ENCODE measurements at places on chromosomes 5 and 9.

DNA sequence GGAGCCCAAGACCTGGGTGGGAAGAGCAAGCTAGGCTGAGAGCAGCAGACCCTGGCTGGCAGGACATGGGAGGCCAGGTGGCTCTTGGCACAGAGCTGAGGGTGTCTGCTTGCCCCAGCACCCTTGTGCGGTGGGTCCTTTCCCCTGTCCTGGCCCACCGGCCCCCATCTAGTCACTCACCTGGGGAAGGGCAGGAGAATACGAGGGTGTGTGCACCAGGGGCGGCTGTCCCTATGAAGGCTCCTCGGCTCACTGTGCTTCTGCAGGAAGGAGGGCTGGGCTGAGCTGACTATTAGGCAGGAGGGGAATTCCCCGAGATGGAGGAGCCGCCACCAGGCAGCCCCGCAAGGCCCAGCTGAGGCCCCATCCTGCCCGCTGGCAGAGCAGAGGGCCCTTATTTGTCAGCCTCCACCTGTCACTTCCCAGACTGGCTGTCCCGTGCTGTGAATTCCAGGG, 6.1 kb upstream of the TNIP1 start:
- no peak for DNase-seq

- no peak for DNase-seq
These were observed 313.2 kb downstream of the MLLT3 start for GRCh38 chr9:20309124-20309523.

GRCh38 chr5:166165596-166165995, 2125.8 kb upstream of the WWC1 start:
- no peak for DNase-seq

GRCh38 chr5:52743529-52743928, 44.2 kb upstream of the ITGA1 start:
- DNase-seq: no peak

- no peak for DNase-seq
These were observed 63.5 kb downstream of the SPATA31D1 start for GRCh38 chr9:82052081-82052480.

GRCh38 chr9:70080481-70081119, 37.0 kb downstream of the MAMDC2 start:
- peak; percentile 70 for DNase-seq

DNA sequence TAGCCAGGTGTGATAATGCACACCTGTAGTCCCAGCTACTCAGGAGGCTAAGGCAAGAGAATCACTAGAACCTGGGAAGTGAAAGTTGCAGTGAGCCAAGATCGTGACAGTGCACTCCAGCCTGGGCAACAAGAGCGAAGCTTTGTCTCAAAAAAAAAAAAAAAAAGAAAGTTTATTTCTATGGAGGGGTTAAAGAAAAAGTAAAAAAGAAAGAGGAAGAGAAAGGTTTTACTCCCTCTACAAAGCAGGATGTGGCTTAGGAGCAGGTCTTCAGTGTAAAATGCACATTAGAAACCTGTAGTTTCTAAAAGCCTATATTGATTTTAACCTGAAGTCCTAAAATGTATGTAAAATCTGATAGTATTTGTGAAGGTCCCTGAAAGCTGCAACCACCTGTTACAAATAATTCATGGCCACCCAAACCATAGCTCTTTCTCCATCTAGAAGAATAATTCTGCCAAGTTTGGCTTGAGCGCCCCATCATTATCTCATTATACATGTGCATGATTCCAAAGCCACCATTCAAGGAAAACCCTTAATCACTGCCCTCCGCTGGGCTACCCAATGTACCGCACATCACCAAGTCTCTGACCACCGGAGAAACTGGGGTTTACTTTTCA, 3.4 kb downstream of the FNBP1 start:
- DNase-seq: peak; percentile 15

- peak; percentile 16 for DNase-seq
These were observed 805.1 kb downstream of the NR2F1-AS1 start for GRCh38 chr5:92775711-92776615.

- DNase-seq: no peak
These were observed 9.5 kb upstream of the NKD2 start for GRCh38 chr5:999032-999501.

DNA sequence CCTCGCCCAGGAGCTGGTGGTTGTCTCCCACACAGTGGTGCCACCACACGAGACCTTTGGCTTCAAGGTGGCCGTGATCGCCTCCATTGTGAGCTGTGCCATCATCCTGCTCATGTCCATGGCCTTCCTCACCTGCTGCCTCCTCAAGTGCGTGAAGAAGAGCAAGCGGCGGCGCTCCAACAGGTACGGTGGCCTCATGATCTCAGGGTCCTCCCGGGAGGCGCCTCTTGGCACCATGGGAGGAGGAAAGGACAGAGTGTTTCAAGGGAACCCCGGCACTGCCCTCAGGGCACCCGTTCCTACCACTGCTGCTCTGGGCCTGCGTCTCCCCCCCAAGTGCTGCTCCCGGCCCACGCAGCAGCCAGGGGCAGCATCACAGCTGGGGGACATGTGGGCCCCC, 18.2 kb upstream of the CARD19 start:
- no peak for DNase-seq

DNA sequence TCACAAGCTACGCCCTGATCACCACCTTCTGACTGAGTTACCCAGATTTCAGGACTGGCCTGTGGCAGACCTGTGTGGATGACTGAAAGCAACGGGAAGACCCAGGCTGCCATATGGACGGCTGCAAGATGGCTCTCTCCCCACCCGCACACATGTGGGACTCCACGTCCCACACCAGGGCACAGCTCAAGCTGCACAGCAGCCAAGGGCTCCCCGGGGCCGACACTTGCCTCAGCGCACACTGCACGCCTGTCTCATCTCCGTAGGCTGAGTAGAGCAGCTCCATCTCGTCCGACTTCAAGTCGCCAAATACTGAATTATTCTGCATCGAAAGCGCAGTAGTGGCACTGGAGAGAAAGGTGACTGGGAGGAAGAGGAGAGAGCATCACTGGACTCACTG, 14.5 kb downstream of the BRD9 start:
- DNase-seq: no peak

DNA sequence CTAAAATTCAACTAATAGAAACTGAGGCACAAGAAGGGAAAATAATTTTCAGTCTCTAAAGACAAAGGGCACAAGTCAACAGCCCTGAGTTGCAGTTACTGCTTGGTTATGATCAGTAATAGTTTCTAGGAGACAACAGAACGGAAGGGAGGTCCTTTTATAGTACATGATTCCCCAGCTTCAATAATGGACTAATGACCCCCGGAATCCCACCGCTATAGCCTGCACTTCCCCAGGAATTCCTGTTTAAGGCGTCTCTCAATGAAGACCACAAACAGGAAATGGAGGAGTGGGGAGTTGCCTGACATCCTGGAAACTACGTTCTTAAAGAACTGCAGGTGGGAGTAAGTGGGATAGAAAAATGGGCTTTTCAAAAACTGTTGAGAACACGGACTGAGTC, 60.6 kb downstream of the DIAPH1 start:
- DNase-seq: peak; percentile 8

DNA sequence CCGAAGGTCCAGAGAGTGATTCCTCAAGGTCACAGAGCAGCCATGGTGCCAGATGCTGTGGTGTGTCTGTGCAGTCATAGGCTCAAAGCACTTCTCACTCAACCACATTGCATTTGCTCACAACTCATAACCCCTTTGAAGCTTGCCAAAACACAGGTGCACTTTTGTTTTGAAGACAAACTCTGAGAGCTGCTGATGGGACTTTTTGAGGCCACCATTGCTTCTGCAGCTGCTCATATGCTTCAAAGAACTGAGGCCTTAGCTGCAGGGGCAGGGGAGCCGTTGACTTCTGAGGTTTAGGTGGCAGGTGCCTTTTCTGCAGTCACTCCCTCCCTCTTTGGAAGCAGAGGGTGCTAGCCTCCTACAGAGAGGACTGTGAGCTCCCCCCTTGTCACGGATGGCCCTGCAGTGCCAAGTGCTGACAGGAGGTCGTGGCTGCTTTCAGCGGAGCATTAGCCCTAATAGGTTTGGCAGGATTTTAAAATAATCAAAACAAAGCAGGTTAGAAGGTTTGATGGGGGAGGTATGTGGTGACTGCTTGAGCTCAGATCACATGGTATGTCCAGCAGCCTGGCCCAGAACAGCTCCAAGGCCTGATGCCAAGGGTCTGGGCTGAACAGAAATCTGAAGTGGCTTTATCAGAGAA, 232.1 kb downstream of the MAN2A1 start:
- DNase-seq: no peak

DNA sequence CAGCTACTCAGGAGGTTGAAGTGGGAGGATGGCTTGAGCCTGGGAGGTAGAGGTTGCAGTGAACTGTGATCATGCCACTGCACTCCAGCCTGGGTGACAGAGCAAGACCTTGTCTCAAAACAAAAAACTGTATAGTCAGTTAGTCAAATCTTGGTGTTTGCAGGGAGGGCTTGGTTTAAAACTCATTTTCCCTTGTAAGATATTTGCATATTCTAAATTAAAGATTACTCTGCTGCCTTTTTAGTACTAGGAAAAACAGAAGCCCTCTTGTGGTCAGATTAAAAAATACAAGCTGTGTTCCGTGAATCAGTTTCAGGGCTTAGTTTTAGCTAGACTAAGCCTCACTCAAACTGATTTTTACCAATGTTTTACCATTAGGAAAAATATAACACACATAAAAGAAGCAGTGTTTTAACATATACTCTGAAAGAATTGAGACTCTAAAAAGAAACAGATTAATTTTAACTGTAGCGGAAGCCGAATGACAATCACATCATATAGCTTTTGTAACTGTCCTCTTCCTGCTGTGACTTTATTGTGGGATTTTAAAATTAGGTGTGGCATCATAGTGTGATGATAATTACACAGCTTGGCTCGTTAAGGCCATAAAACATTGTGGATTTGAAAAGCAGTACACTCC, 84.9 kb upstream of the BASP1 start:
- peak; percentile 58 for DNase-seq

- peak; percentile 25 for DNase-seq
These were observed 75.4 kb upstream of the ANKH start for GRCh38 chr5:14946815-14947620.

DNA sequence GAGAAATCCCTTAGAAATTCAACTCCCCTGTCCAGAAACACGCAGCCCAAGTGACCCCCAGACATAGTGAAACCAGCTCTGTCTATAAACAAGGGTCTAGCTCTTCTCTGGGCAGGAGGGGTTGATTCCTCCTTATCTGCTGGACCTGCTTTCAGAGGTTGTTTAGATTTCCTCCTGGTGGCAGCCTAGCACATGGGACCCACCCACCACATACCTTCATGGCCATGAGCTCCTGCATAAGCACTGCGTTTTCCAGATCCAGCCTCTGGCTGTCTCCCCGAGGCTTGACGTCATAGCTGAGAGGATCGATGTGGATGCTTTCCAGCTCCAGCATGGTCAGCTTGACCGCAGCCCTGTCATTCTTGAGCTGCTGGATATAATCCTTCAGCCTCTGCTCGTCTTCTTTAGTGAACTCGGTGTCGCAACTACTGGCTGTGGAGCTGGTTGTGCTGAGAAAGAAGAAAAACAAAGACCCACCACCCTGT, 77.0 kb downstream of the DCP2 start:
- no peak for DNase-seq

- DNase-seq: peak; percentile 27
These were observed 426.6 kb downstream of the SPOCK1 start for GRCh38 chr5:137072361-137073115.

Measured in EH (cell line).